NCI-H1436 treated with DMSO at 0.1 percent for 48 hours (cell line): ENCODE measurements at places on chromosomes 1 and 21.

DNA sequence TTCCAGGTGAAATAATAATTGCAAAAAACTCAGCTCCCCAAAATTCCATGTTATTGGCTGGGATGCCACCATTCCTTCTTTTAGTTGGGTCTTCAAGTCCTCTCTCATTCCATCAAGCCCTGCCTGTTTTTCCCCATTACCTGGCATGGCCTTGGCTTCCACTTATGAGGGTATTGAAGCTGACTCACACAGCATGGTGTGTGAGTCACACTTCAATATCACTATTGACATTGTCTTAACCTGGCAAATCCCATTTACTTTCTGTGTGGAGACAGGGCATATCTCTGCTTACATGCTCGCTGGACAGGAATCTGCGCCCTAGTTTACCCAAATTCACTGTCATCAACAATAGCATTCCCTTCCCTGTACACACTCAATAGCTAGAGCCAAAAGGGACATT is 1806.8 kb downstream of the BRINP3 start:
- DNase-seq, result no peak

- DNase-seq, result peak; percentile 81
Observed at GRCh38 chr1:26677306-26678115, 18.3 kb upstream of the ARID1A start.

DNA sequence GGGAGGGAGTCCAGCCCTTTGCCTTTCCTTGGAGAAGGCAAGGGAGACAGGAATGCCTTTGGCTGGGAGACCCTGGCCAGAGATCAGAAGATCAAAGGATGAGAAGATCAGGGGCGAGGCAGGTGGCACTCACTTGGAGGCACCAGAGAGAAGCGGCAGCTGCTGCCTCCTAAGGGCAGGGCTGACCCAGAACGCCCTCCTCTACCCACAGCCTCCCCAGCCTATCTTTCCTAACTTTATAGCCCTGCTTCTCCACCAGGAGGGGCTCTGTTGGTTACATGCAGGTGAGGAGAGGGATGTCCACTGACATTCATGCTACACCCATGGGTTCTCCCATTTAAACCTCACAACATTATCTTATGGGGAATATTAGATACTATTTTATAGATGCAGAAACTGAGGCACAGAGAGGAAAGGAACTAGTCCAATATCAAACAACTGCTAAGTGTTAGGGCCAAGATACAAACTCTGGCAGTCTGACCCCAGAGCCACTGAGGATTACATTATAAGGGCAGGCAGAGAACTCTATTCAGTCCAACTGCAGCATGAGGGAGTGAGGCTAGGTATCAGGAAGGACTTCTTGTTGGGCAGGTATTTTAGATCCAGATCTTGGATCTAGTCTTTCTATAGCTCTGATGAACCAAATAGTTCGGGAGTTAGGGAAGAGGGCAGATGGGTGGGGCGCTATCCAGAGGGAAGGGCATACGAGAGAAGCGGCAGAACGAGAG is 19.9 kb downstream of the LGR6 start:
- peak; percentile 55 for DNase-seq

DNA sequence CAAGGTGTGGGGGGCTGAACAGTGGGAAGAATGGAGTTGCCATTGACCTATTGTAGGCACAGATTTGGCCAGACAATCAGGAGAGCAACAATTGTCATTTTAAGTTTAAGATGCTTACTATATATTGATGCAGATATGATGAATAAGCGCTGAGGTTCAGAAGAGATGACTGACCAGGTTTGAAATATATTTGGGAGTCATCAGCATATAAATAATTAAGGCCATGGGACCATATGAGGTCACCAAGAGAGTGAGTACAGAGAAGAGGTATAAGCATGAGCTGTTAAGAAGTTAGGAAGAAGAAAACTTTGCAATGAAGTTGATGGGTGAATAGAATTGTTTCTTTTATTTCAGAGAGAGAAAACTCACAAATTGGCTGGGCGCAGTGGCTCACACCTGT is 4.5 kb upstream of the GADD45A start:
- DNase-seq, result no peak
